H1 (cell line): ENCODE measurements at places on chromosomes 3 and 15. TPM values are rescaled to one million over a fixed set of nuclear protein-coding genes. Genes with fewer than 3 reads are reported as not detected.
A peak's percentile ranks its signal among the peaks of the same experiment; 100 is the strongest.

DNA sequence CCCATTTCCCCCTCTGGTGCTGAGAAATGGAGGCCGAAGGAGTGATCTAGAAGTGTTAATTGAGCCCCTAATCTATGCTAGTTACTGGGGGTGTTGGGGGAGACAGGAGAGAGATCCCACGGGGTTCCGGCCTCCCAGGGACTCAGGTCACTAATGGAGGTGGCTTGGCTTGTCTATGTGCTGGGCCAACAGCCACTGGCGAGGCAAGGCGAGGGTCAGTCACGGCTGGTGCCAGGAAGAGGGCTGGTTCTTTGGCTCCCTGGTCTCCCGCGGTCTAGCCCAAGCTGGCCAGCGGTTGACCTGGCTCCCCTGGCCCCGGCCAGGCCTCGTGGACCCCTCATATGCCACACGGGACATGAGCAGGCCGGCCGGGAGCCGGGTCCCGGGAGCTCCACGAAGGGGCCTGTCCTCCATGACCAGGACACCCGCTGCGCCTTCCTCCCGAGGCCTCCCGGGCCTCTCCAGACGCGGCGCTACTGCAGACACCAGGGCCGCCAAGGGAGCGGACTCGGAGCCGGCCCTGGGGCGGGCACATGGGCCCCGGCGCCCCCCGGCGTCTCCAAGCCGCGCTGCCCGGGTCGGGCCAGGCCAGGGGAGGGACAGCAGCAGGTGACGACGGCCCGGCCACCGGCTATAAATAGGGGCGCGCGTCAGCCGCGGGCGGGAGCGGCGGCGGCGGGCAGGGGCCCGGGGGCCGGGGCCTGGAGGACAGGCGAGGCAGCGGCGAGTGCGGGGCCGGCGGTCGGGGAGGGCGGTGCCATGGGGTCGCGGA, at the start of gene ALPK3:
TSS of gene ALPK3 (plus strand) at position 663 of the 772 bp plus-strand sequence. CDS start at position 760, 97 bp downstream.
- no peak for DNase-seq

Gene PPP2R3A
- total RNA-seq = 14.0 and 15.2 TPM in 2 replicates

Gene SCAPER
- 6.8 and 6.9 TPM in 2 replicates for total RNA-seq

GRCh38 chr3:9951962-9952805, at the start of gene PRRT3:
Gene PRRT3 (minus strand): TSS chr3:9952408. CDS start chr3:9950115, 2,293 bp downstream.
- peak; percentile 83 for DNase-seq

Gene NEK11
- 0.27 TPM in 1 of 2 replicates, not detected in the other for total RNA-seq

- no peak for DNase-seq
Observed at GRCh38 chr3:17088017-17088416, 203.3 kb downstream of the PLCL2 start.

DNA sequence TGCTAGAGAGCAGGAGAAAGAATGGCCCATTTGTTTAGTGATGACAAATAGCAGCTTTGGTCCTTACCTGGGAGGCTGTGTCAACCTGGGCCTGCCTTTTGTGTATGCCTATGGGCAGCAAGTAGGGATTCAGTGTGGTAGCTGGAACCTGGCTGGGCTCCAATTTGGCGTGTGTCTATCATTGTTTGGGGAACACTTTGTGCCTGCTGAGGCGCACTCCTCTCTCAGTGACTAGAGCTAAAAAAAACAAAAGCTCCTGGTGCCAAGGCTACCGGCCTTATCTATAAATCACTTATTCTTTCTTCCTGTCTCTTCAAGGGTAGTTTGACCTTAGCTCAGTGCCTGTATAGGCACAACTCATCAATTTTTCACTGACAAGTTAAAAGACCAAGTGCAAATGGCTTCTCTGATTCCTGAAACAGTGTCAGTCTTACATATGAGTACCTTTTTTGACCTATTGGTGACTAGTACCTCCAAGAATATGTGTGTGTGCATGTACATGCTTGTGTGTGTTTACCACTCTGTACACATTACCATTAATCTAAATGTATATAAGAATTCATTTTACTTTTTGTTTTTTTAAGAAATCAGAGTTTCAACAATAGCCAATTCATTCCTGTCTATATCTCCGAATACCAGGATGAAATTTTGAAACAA, 54.6 kb downstream of the GMNC start:
- no peak for DNase-seq

DNA sequence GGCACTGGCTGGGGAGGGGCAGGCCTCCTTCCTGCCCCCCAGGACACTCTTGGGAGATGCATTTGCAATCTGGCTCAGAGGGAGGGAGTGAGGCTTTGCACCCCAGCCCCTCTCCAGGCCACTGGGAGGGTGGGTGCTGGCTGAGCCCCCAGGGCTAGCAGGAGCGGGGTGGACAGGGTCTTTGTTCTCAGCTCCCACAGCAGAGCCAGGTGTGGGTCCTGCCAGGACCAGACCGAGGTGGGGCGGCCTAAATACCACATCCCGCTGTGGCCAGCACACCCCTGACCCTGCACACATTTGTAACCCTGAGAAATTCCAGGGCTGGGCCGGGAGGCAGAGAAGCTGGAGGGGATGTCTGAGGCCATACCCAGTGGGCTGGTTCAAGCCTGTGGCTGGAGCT, 41.0 kb downstream of the STARD5 start:
- no peak for DNase-seq

GRCh38 chr15:63040954-63041353, 1.6 kb upstream of the TPM1 start:
- DNase-seq = no peak

GRCh38 chr3:12648384-12648959, 15.4 kb downstream of the RAF1 start:
- DNase-seq = no peak

GRCh38 chr3:177589911-177590381, 392.7 kb upstream of the TBL1XR1 start:
- no peak for DNase-seq

DNA sequence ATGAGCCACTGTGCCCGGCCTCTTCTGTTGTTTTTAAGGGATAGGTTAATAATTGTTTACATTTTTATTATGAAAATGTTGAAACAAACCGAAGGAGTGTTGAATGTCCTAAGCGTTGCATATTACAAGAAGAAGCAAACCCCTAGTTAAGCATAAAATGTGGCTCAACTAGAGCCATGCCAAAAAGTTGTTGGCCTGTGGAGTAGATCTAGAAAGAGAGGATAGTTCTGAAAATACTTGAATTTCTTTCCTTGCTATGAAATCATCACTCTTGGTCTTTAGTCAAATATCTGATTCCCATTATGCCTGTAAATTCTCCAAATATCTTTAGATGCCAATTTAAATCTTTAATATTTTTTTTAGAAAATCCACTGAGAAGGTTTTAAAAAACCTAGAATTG, 12.8 kb downstream of the RBP2 start:
- DNase-seq = no peak

Gene PYGO1
- total RNA-seq = 1.1 and 1.3 TPM in 2 replicates

GRCh38 chr15:80480909-80481308, 76.7 kb downstream of the ARNT2 start:
- no peak for DNase-seq

Gene SHC4
- 0.30 and 0.54 TPM in 2 replicates for total RNA-seq

GRCh38 chr15:26882616-26883365, 15.9 kb downstream of the GABRA5 start:
- no peak for DNase-seq

GRCh38 chr3:113607219-113607596, 74.9 kb downstream of the SIDT1 start:
- no peak for DNase-seq

DNA sequence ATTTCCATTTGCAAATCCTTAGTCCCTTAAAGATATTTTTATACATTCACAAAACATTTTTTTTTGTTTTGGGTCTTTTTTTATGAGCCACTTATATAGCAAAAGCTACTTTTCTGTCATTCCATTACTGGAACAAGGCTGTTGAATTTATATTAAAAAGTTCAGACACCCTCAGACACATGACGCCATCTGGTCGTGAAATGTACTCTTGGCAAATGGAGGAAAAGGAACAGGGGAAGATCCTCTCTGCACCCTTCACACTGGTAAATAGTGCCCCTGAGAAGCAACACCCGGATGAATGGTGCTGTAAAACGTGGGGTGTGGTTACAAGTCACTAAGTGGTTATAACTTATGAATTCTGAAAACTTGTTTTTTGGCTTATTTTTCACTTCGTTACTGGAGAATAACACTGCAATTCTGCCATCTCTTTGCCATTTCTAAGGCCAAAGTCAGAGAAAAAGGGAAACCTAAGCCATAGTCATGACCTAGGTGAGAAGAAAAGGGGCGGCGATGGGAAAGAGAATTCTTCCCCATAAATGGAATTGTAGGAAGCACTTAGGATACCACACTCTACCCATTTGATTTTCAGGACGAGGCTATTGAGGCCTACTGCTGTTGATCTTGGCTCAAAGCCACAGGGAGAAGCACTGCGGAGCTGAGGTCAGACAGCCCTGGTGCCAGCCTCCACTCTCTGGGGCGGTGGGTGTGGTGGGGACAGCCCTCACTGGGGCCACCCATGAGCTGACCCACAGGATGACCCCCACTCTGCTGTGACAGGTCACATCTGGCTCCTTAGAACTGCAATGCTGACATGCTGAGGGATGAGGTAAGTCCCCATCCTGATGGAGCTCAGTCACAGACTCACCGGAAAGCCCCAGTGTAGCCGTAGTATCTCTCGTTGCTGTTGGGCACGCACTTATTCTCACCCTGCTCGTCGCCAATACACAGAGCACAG, 21.9 kb downstream of the LTF start:
- DNase-seq = no peak

Gene EEF1AKMT4
- 9.3 and 9.6 TPM in 2 replicates for total RNA-seq

GRCh38 chr15:96352604-96353405, 22.3 kb downstream of the NR2F2 start:
- DNase-seq = no peak

GRCh38 chr3:25537516-25537915, 109.5 kb downstream of the RARB start:
- DNase-seq = no peak

Gene ZBED2
- not detected in 2 replicates for total RNA-seq

Gene EXOSC7
- total RNA-seq = 86.3 and 94.5 TPM in 2 replicates

Gene DAZL
- 2.3 and 3.4 TPM in 2 replicates for total RNA-seq

Gene RTP4
- not detected in 2 replicates for total RNA-seq

DNA sequence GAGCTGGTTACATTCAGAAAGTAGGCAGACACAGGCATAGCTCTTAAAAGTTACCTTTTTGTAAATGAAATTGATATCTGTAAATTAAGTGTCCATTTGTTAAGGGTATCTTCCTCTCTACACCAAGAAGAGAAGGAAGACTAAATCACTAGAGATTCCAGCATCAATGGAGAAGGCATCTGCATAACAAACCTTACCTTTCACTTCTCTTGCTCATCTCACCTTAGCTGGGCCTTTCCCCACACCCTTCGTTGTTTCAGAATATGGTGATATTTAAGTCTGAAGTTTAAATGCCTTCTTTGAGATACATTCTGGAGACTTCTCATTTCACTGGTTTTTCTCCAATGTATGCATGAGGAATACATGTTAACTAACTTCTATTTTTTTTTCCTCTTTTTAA, 54.5 kb upstream of the TGFBR2 start:
- no peak for DNase-seq

DNA sequence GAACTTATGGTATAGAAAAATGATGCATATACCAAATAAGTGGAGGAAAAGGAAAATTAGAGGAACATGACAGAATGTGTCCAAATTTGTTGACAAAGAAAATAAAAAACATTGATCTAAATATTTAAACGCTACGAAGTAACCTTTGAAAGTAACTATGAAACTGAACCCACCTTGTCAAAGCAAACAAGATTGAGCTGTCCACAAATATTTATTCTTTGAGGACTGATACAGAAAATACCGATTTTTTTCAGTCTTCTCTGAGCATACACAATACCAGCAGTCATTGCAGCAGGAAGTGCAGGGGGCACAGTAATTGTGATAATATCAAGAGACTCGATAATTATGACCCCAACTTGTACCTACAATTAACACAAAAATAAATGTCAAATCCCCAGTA, 40.0 kb downstream of the ATP13A3 start:
- no peak for DNase-seq

DNA sequence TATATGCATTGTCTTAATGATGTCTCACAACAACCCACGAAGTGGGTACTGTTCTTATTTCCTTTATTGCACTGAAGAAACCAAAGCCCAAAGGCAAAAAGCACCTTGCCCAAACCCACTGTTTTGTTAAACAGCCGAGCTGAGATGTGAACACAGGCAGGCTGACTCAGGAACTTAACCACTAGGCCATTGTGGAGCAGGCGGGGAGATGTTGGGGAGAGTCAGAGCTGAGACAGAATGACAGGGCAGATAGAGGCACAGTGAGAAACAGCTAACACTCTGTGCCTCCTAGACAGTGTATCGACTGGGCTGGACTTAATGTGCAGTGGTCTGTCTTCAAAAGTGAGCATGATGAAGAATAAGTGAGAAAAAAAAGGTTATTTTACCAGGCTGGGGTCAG, 56.5 kb downstream of the RPLP1 start:
- DNase-seq = no peak

DNA sequence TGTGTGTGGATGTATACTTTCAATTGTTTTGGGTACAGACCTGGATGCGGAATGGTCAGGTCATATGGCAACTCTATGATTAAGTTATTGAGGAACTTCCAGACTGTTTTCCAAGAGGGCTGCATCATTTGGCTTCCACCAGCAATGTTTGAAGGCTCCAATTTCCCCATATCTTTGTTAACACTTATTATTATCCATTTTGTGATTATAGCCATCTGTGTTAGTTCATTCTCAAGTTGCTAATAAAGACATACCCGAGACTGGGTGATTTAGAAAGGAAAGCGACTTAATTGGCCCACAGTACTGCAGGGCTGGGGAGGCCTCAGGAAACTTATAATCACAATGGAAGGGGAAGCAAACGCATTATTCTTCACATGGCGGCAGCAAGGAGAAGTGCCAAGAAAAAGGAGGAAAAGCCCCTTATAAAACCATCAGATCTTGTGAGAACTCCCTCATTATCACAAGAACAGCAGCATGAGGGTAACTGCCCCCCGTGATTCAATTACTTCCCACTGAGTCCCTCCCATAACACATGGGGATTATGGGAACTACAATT, 31.1 kb upstream of the ALDH1A2 start:
- DNase-seq = no peak

DNA sequence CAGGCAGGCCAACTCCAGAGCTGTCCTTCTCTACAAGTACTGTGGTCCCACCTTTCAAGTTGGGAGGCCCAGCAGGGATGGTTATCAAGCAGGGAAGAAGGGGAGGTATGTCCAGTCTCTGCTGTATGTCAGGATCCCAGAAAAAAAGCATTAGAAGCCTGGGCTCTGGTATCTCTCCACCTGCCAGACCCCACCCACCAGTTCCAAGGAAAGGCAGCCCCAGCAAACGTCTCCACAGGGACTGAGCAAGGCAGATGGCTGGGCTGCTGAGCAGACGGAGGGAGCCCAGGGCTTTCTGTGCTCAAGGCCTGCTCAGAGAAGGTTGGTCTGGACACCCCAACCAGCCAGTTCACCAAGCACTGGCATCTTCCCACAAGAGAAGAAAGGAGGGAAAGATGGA, 287.8 kb downstream of the XXYLT1 start:
- DNase-seq = peak; percentile 20

GRCh38 chr3:133289322-133289721, 110.5 kb upstream of the BFSP2 start:
- no peak for DNase-seq

Gene SCN5A
- 11.4 and 16.5 TPM in 2 replicates for total RNA-seq

GRCh38 chr15:67130673-67131601, 65.5 kb downstream of the SMAD3 start:
- no peak for DNase-seq

GRCh38 chr15:76139368-76140073, 79.7 kb downstream of the TMEM266 start:
- DNase-seq = peak; percentile 94

- DNase-seq = no peak
Observed at GRCh38 chr15:95839367-95839782, 491.1 kb upstream of the NR2F2 start.

GRCh38 chr3:122972141-122972540, 55.4 kb downstream of the SEMA5B start:
- no peak for DNase-seq
